ENCODE measurements at places on chromosomes 3 and 15.

GRCh38 chr3:167051421-167051820 is 328.7 kb downstream of the ZBBX start:
- no peak for DNase-seq

DNA sequence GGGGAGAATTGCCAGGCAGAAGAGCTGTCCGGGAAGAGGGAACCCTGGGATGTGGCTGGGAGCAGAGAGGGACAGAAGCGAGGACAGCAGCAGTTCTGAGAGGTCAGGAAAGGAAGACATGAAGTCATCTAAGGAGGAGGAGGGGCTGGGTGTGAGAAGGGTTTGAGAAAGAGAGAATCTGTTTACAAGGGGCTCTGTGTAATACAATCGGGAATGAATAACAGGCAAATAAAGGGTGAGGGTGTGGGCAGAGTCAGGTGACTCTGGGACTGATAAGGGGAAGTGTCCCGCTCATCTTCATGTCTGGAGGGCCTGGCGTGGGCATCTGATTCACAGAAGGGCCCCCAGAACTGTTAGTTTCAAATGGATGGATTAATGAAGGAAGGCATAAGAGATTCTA is 191.3 kb downstream of the XXYLT1 start:
- no peak for DNase-seq

DNA sequence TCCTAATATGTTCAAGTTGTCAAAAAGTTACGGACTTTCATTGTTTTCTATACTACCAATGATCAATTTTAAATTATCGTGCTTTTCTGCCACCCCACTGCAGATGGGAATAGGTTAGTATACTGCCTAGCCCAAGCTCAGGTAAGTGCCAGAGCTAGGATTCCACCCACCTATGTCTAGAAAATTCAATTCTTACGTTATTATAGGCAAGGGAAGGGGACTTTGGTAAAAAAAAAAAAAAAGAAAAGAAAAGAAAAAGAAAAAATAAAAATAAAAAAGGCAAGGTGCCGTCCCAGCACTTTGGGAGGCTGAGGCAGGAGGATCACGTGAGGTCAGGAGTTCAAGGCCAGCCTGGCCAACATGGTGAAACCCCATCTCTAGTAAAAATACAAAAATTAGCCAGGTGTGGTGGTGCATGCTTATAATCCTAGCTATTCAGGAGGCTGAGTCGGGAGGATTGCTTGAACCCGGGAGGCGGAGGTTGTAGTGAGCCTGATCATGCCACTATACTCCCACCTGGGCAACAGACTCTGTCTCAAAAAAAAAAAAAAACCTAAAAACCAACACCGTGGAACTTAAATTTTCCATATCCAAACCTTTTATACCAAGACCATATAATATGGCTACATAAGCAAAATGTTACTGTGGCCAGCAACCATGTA is 1.3 kb downstream of the RPL22L1 start:
- no peak for DNase-seq

GRCh38 chr3:190065204-190065603 is 55.5 kb downstream of the P3H2 start:
- no peak for DNase-seq

GRCh38 chr3:147618691-147619090 is 209.5 kb downstream of the ZIC1 start:
- DNase-seq: no peak

Measured in RWPE1 (cell line).